ENCODE measurements at places on chromosomes 7 and 10.

DNA sequence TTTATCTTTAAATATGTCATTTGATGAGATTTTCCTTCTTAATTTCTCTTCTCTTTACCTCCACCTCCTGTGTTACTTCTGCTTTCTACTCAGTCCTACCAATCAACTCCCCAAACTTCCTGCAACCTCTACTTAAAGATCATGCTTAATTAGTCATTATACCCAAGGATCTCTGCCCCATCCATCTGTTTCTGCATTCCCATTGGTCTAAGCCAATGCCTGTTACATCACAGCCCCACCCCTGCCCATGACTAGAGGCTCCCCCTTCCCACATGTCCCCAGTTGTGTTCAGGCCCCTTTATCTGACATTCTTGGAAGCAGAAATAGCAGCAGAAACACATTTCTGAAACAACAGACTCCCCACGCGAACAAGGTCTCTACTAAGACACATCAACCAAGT is 319.1 kb upstream of the NFE2L3 start:
- no peak for DNase-seq

GRCh38 chr10:61655335-61655851 is 7.3 kb upstream of the CABCOCO1 start:
- DNase-seq = no peak

- DNase-seq = no peak
Measured at GRCh38 chr7:26265065-26265464, 26.6 kb upstream of the SNX10 start.

- DNase-seq = no peak
Measured at GRCh38 chr10:122957474-122957873, 3.4 kb upstream of the C10orf88 start.

Data from NCI-H1417 (cell line).